ENCODE measurements at places on chromosomes 13 and 19. TPM values are rescaled to one million over a fixed set of nuclear protein-coding genes. Genes with fewer than 3 reads are reported as not detected.

GRCh38 chr13:29572575-29572974 lies 22.9 kb downstream of the SLC7A1 start:
- DNase-seq, result no peak
- no peak overlapping the region for H3K27ac ChIP-seq
- H3K4me1 ChIP-seq, result peaks cover 2% of the 10 kb centered on the region
- no peaks in the 10 kb centered on the region for H3K36me3 ChIP-seq

The ZNF43 gene
- total RNA-seq, result 3.1 TPM

- no peak overlapping the region for H3K4me3 ChIP-seq
- no peak overlapping the region for H3K27ac ChIP-seq
- H3K4me1 ChIP-seq, result no peaks in the 10 kb centered on the region
- no peaks in the 10 kb centered on the region for H3K36me3 ChIP-seq
Observed at GRCh38 chr13:24192811-24193162, 32.3 kb downstream of the SPATA13 start.

- no peak overlapping the region for H3K27ac ChIP-seq
- H3K27me3 ChIP-seq, result no peaks in the 10 kb centered on the region
- H3K4me3 ChIP-seq, result no peak overlapping the region
- no peaks in the 10 kb centered on the region for H3K36me3 ChIP-seq
Observed at GRCh38 chr13:94333131-94333820, 146.2 kb downstream of the DCT start.

The ZFR2 gene
- total RNA-seq, result not detected

The ZNF442 gene
- total RNA-seq, result 5.1 TPM

DNA sequence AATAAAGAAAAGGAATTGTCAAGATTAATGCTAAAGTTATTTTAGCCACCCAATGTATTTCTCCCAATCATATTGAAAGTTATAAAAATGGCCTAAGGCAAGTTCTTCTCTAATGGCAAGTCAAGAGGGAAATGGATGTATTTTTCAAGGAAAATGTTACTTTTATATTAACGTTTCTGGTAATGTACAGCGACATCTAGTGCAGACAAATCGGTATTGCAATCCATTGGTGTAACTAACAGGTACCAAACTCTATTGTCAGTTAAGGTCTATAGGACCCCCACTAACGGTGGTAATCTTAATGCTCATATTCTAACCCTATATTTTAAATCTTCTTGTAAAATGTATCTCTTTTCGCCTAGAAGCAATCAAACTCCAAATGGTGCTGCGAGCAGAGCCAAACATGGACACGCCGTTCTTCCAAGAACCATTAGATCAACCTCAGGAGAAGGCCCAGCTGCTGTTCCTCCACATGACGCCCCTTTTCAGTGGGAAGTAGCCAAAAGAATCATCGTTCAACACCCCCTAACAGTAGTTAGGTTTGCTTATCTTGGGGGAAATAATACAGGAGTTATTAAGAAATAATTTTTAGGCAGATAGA lies 98.5 kb upstream of the PABPC3 start:
- H3K36me3 ChIP-seq, result no peaks in the 10 kb centered on the region
- no peak overlapping the region for H3K4me3 ChIP-seq
- no peak overlapping the region for H3K27ac ChIP-seq
- no peaks in the 10 kb centered on the region for H3K27me3 ChIP-seq

DNA sequence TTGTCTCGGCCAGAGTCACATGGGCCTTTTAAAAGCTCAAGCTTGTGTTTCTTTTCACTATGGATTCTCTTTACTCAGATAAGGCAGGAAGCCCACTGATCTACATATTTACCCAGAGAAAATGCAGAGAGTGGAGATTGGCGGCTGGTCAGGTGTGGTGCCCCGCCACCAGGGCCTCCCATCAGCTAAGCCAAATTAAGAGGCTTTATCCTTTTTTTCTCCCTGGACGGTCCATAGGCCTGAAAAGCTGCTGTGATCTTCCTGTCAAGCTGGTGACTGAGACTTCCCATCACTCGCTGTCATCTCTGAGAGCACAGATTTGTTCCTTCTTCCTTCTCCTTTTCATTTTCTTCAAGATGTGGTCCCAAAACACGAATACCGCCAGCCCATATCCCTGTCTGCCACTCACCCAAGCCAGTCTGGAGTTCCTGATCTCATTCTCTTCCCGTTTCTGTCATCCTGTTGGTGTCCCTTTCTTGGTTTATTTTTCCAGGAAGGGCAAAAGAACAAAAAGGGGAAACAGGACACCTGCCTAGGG lies 1.9 kb downstream of the SAFB start:
- DNase-seq, result no peak
- peaks cover 9% of the 10 kb centered on the region for H3K36me3 ChIP-seq
- H3K27ac ChIP-seq, result peak overlapping the region; percentile 26
- peak overlapping the region; percentile 84 for H3K4me3 ChIP-seq
- H3K4me1 ChIP-seq, result peaks cover 14% of the 10 kb centered on the region
- no peaks in the 10 kb centered on the region for H3K27me3 ChIP-seq

The ZNF534 gene
- 0.17 TPM for total RNA-seq

DNA sequence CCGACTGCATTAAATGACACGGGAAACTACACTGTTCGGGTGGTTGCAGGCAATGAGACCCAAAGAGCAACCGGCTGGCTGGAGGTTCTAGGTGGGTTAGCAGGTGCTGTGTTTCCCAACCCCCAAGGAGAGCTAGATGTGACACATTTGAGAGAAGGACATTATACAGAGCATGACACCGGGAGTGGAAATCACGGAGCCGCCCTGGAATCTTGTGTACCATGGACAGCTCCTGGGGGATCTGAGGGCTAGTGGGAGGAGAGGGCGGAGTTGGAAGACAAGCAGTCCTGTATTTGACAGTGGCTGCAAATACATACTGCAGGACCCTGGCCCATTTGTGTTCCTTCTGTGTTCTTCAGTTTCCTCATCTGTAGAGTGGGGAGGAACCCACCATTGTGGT lies 2.3 kb downstream of the CEACAM18 start:
- no peak for DNase-seq
- H3K27ac ChIP-seq, result no peak overlapping the region
- H3K4me3 ChIP-seq, result no peak overlapping the region
- no peaks in the 10 kb centered on the region for H3K27me3 ChIP-seq
- no peaks in the 10 kb centered on the region for H3K4me1 ChIP-seq

DNA sequence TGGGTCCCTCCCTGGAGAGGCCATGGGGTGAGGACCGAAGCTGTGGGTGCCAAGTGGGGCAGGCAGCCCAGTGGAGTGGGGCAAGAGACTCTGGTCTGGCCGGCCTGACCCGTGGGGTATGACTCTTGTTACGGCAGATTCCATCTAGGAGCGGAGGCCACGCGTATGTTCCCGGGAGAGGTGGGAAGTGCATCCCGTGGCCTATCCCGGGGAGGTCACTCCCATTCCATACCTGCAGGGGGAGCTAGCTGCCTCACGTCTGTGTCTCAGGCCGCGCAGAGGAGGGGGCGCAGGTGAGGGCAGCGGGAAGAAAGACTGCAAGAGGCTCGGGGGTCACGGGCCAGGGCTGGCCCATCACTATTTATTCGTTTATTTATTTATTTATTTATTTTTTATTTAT lies 4.9 kb downstream of the CSNK1G2 start:
- H3K4me1 ChIP-seq, result peaks cover 4% of the 10 kb centered on the region
- H3K36me3 ChIP-seq, result peaks cover 1% of the 10 kb centered on the region
- H3K27ac ChIP-seq, result no peak overlapping the region

- peak overlapping the region; percentile 56 for H3K4me3 ChIP-seq
- H3K27me3 ChIP-seq, result no peaks in the 10 kb centered on the region
- no peak for DNase-seq
Observed at GRCh38 chr19:46622118-46622446, 2.8 kb downstream of the PTGIR start.

All from fibroblast of lung (primary cell).